Suprapubic skin (tissue), 4 donors: ENCODE measurements at places on chromosomes 16 and 17. TPM values are rescaled to one million over a fixed set of nuclear protein-coding genes. Genes with fewer than 3 reads are reported as not detected.

DNA sequence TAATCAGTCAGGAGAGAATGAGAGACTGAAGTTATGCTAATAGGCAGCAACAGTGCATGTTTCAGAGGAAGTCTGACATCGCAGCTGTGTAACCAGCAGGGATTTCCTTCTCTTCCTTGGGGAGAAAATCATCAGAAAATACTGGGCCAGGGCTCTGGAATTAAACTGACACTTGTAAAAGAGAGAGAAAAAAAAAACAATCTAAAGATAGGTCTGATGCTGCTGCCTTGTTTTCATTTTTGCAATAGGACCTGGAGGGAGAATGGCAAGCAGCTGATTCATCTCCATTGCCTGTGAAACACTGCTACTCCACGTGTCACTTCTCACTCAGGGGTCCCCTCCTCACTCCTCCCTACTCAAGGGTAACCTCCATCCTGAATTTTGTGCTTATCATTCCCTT lies 17.7 kb upstream of the CORO6 start:
- H3K36me3 ChIP-seq, result peaks cover 9% of the 10 kb centered on the region
- no peaks in the 10 kb centered on the region for H3K27me3 ChIP-seq
- H3K4me1 ChIP-seq, result peaks cover 63% of the 10 kb centered on the region
- no peak overlapping the region for H3K4me3 ChIP-seq
- DNase-seq, result no peak

GRCh38 chr16:70738083-70738977 lies 52.5 kb upstream of the MTSS2 start:
- no peak for DNase-seq
- no peaks in the 10 kb centered on the region for H3K27me3 ChIP-seq
- H3K4me1 ChIP-seq, result peaks cover 60% of the 10 kb centered on the region
- H3K27ac ChIP-seq, result peak overlapping the region; percentile 86
- H3K36me3 ChIP-seq, result peaks cover 14% of the 10 kb centered on the region

DNA sequence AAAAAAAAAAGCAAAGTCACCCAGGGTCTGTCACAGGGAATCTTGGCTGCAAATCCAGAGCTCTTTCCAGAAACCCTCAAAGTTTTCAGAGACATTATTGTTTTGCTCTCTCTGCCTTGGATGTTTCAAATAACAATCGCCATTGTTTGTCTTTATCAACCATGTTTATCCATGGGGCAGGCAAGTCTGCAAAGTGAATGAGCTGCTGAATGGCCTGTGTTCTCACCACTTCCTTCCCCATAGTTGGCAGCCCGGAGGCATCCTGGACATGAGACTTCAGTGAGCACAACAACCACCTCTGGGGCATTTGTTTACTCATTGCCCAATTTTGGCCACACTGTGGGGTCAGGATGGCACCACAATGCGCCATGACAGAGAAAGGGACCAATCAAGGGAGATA lies 53.1 kb upstream of the USP7 start:
- no peak overlapping the region for H3K27ac ChIP-seq
- H3K4me1 ChIP-seq, result peaks cover 6% of the 10 kb centered on the region
- H3K27me3 ChIP-seq, result peaks cover 8% of the 10 kb centered on the region
- no peak for DNase-seq
- H3K36me3 ChIP-seq, result no peaks in the 10 kb centered on the region
- no peak overlapping the region for H3K4me3 ChIP-seq

GRCh38 chr17:78127239-78127887 lies 1.2 kb downstream of the TMC6 start:
- H3K36me3 ChIP-seq, result peaks cover 34% of the 10 kb centered on the region
- H3K27ac ChIP-seq, result peak overlapping the region; percentile 89
- H3K4me3 ChIP-seq, result peak overlapping the region; percentile 69
- no peak for DNase-seq
- no peaks in the 10 kb centered on the region for H3K27me3 ChIP-seq
- H3K4me1 ChIP-seq, result peaks cover 80% of the 10 kb centered on the region

- DNase-seq, result no peak
- H3K4me3 ChIP-seq, result no peak overlapping the region
- H3K4me1 ChIP-seq, result no peaks in the 10 kb centered on the region
- no peaks in the 10 kb centered on the region for H3K27me3 ChIP-seq
- no peak overlapping the region for H3K27ac ChIP-seq
Measured at GRCh38 chr16:82738699-82739098, 111.9 kb downstream of the CDH13 start.

- H3K36me3 ChIP-seq, result no peaks in the 10 kb centered on the region
- no peak overlapping the region for H3K4me3 ChIP-seq
- DNase-seq, result no peak
Measured at GRCh38 chr16:47865337-47865855, 290.4 kb downstream of the ABCC12 start.

GRCh38 chr16:81830845-81831540 lies 51.9 kb downstream of the PLCG2 start:
- DNase-seq, result no peak
- no peaks in the 10 kb centered on the region for H3K27me3 ChIP-seq
- H3K36me3 ChIP-seq, result no peaks in the 10 kb centered on the region
- H3K4me3 ChIP-seq, result no peak overlapping the region

GRCh38 chr16:87703835-87704375 lies 61.9 kb downstream of the KLHDC4 start:
- DNase-seq, result no peak
- peaks cover 76% of the 10 kb centered on the region for H3K36me3 ChIP-seq
- no peaks in the 10 kb centered on the region for H3K4me1 ChIP-seq
- no peaks in the 10 kb centered on the region for H3K27me3 ChIP-seq

- peak; percentile 61 for DNase-seq
- H3K27ac ChIP-seq, result no peak overlapping the region
- H3K4me1 ChIP-seq, result peaks cover 35% of the 10 kb centered on the region
- H3K27me3 ChIP-seq, result no peaks in the 10 kb centered on the region
- H3K36me3 ChIP-seq, result no peaks in the 10 kb centered on the region
Measured at GRCh38 chr17:46769531-46770438, 48.7 kb downstream of the WNT3 start.

DNA sequence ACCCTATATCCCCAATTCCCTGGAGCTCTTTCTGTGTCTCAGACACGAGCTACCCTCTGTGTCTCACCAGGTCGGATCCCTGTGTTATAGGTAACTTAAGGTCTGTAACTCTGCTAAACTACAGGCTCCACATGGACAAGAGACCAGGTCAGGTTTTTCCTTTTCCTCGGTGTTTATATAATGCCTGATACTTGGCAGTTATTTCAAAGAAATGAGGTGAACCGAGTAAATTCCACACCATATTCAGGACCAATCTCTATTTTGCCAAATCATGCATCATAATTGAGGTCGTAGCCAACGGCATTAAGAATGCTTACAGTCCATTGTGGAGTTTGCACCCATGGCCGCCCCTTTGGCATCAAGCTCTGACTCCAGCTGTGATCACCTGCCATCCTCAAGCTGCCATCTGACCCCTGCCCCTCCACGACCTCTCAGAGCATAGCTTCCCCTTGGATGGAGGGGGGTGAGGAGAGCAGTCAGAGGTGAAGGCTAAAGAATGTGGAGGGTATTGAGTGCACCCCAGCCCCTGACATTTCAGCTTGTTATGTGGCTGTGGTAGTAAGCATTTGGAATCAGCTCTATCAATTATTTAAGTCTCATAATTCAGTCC lies 434.7 kb upstream of the RBFOX1 start:
- H3K27me3 ChIP-seq, result no peaks in the 10 kb centered on the region
- no peak for DNase-seq
- no peak overlapping the region for H3K4me3 ChIP-seq
- H3K4me1 ChIP-seq, result no peaks in the 10 kb centered on the region

DNA sequence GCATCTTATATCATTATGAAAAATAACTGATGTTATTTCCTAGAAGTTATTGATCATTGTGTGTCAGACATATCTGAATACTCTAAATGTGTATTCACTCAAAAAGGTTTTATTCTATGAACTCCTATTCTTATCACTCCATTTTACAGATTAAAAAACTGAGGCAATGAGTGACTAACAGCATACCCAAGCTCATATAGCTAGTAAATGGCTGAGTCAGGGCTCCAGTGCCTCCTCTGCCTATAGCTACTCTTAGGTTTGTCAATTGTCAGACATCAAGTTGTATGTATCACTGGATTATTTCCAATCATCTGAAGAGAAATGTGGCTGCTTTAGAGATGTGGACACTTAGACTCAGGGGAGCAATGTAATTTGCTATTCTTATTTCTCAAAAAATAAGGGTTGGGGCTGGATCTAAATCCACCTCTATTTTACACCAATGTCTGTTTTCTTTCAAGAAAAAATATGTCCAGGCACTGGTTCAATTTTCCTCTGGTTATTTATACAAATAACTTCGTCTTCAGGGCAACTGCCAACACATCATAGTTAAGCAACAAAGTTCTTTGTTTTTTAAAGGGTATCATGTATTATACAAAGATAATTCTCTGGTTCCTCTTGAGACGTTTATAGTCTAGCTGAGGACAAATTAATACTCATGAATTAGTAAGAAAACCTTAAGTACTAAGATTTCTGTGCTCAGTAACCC lies 328.9 kb upstream of the MAF start:
- H3K27ac ChIP-seq, result no peak overlapping the region
- H3K4me3 ChIP-seq, result no peak overlapping the region
- DNase-seq, result no peak
- H3K36me3 ChIP-seq, result no peaks in the 10 kb centered on the region
- no peaks in the 10 kb centered on the region for H3K27me3 ChIP-seq
- H3K4me1 ChIP-seq, result no peaks in the 10 kb centered on the region

GRCh38 chr17:7363311-7363710 lies 8.4 kb downstream of the TMEM95 start:
- H3K27ac ChIP-seq, result no peak overlapping the region
- H3K27me3 ChIP-seq, result no peaks in the 10 kb centered on the region
- H3K36me3 ChIP-seq, result no peaks in the 10 kb centered on the region

Gene LRRC37A
- total RNA-seq, result 6.0 TPM

Gene NECAB2
- total RNA-seq, result not detected

Gene FOXF1
- 0.21 TPM for total RNA-seq

Gene LDHD
- total RNA-seq, result 19.2 TPM

Gene KRT9
- total RNA-seq, result 1.6 TPM

Gene PDIA2
- not detected for total RNA-seq

Gene C16orf82
- total RNA-seq, result not detected

Gene RNF213
- total RNA-seq, result 122 TPM

Gene CCL17
- 2.6 TPM for total RNA-seq

Gene PYY
- total RNA-seq, result not detected

Gene MYO1C
- 116 TPM for total RNA-seq
